ENCODE measurements at places on chromosomes 5 and 9. TPM values are rescaled to one million over a fixed set of nuclear protein-coding genes. Genes with fewer than 3 reads are reported as not detected.

Gene GRIN3A
- total RNA-seq = not detected

DNA sequence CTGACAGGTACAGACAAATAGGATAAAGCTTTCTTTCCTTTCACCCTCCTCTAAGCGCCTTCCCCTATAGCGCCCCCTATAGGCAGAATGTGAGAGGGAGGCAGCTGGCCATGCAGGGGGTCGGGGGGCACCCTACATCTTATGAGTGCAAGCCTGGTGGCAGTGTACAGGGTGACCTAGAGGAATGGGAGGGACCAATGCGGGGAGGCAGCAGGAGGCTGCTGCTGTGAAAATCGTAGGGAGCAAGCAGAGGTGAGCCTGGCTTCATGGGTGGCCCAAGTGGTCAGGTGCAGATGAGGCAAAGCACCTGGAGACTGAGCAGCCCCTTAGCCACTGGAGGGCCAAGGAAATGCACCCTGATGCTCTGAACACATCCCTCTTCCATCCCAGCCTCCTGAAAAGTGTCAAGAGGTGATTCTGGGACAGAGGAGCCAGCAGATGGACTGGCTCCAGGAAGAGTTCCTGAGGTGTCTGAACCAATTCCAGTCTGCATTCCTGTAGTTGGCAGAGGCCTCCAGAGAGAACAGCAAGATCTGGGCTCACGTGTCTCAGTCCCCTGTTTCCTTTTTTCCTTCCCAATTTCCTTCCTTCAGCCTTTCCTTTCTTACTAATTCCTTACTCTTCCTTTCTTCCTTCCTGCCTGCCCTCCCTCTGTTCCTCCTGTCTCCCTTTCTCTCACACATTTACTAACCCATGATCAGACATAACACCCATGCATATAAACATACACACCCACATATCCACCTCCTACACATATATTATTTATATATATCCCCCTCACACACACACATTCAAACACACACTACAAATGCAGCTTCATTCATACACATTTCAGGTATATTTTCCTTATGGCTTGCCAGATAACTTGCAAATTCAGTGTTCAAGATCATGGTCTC is 32.8 kb upstream of the GALNT10 start:
- no peak overlapping the region for H3K4me3 ChIP-seq
- H3K27ac ChIP-seq = no peak overlapping the region
- peak; percentile 73 for DNase-seq
- no peaks in the 10 kb centered on the region for H3K36me3 ChIP-seq

DNA sequence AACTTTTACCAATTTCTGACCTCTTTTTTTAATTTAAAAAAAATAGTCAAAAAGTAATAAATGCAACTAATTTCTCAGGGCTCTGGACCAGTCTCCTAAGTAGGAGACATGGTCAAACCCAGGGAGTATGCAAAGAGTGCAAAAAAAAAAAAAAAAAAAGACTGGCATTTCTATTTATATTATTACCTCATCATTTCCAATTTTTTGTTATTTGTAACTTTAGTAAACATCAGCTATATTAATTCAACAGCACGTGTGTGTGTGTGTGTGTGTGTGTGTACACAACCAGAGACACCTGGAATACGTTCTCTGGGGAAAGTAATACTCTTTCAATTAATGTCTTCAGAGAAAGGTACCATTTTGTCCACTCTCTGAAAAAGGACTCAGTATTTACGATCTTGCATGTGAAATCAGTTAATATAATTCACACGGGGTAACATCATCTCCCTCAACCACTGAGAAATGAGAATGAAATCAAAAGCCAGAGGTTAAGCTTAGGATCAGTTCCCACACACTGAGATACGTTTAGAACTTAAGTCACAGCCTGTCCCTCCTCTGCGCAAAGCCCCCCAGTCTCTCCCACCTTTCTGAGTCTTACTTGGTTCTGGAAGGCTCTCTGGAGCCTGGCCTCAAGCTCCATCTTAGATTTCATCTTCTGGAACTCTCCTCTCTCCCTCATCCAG is 21.9 kb downstream of the ZNF608 start:
- H3K4me1 ChIP-seq = peaks cover 25% of the 10 kb centered on the region
- H3K36me3 ChIP-seq = no peaks in the 10 kb centered on the region
- peak overlapping the region; percentile 55 for H3K4me3 ChIP-seq
- no peaks in the 10 kb centered on the region for H3K27me3 ChIP-seq
- no peak overlapping the region for H3K27ac ChIP-seq

GRCh38 chr5:133314086-133314485 is 262.3 kb downstream of the HSPA4 start:
- no peaks in the 10 kb centered on the region for H3K36me3 ChIP-seq
- H3K4me3 ChIP-seq = no peak overlapping the region
- no peaks in the 10 kb centered on the region for H3K4me1 ChIP-seq
- H3K27me3 ChIP-seq = no peaks in the 10 kb centered on the region
- no peak overlapping the region for H3K27ac ChIP-seq

DNA sequence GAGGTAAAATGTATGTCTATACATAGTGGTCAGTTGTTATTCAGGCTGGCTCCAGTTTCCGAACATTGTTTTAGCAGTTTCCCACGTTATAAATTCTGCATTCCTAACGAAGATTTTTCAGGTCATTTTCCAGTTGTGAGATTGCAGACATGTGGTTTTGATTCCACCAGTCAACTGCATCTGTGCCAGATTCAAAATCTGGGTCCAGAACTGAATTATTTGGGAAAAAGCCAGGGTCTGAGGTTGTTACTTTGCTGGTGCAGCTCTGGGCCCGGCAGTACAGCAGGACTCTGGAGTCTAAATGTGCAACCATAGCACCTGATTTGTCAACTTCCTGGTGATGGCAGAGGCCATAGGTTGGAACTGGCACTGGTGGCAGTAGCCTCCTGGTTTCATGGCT is 105.7 kb upstream of the MEGF10 start:
- no peak for DNase-seq
- no peaks in the 10 kb centered on the region for H3K27me3 ChIP-seq
- no peak overlapping the region for H3K27ac ChIP-seq
- no peak overlapping the region for H3K4me3 ChIP-seq
- no peaks in the 10 kb centered on the region for H3K36me3 ChIP-seq
- no peaks in the 10 kb centered on the region for H3K4me1 ChIP-seq

DNA sequence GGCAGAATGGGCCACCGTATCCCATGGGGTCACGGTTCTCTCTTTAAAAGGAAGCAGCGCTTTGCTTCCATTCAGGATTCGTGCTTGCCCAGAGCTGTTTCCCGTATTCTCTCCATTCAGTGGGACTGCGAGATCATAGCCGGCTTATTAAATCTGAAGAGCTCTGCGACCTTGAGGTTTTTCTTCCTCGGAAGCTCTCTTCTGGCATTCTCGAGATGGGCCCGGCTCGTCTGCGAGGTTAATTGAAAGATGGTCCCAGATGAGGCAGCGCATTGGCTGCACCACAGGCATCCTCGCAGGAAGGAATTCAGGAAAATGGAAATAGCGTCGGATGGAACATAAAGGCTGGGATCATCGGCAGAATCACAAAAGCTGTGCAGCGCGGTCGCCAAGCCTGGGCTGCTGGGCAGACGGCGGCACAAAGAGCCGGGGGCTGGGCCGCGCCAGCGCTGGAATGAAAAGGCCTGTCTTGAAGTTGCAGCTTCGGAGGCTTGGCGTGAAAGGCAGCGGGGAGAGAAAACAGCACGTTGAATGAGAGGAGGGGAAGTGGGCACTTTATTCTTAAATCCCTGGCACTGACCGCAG is 236.2 kb downstream of the IRX2 start:
- H3K4me1 ChIP-seq = no peaks in the 10 kb centered on the region
- no peaks in the 10 kb centered on the region for H3K27me3 ChIP-seq
- no peak for DNase-seq
- no peak overlapping the region for H3K4me3 ChIP-seq
- no peak overlapping the region for H3K27ac ChIP-seq
